Suprapubic skin (tissue), 4 donors: ENCODE measurements at places on chromosomes 13 and 19. TPM values are rescaled to one million over a fixed set of nuclear protein-coding genes. Genes with fewer than 3 reads are reported as not detected.

DNA sequence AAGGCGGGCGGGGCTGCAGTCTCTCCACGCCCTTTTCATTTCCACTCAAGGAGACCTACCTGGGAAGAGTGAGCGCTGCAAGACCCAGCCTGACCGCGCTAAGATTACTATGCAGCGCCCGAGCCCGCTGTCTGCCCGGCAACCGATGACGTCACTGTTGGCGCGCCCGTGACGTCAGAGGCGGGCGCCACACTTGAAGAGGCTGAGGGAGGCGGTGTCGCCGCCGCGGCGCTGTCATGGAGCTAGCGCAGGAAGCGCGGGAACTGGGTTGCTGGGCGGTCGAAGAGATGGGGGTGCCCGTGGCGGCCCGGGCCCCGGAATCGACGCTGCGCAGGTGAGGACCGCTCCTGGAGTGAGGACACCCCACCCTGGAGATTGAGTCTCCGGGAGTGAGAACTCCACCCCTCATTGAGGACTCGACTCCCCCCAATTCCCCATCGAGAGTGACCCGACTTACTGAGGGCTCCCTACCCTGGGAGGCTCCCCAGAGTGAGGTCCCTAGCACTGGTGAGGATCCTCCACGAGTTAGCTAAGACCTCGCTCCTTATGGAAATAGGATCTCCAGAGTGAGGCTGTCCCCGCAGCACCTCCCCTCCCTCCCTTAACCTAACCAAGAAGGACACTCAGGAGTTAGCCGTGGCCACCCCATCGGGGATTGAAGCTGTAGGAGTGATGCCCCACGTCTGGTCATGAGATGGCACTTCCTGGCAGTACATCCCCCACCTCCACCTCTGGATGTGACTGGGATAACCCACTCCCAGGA is at the start of gene HAUS5:
Gene HAUS5 (plus strand): TSS at position 177 of the 763 bp plus-strand sequence. CDS start 60 bp downstream, at position 237.
- peak; percentile 97 for DNase-seq

DNA sequence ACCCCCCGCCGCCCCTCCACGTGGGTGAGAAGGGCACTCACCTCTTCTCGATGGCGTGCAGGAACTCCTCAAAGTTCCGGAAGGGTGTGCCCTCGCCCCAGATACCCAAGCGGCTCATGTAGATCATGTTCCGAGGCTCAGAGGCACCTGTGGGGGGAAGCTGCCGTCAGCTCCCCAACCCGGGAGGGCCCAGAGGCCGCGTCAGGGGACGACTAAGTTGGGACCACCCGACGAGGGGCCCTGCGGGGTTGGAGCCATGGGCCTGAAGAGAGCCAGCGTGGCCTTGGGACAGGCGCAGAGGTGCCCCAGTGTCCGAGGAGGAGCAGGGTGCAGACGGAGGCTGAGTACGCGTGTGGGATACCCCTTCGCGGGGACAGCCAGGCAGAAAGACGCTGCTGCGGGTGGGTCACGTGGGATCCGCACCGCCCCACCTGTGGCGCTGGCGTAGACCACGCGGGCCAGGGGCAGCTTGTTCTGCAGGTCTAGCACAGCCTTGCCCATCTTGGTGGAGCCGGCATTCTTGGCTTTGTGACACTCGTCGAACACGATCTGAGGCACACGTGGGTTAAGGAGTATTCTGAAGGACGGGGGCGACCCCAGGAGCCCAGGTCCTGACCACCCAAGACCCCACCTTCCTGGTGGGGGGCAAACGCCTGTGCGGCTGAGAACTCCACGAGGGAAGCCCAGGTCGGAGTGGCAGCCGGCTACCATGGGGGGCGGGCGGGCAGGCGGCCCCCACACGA is 15.9 kb downstream of the GPX4 start:
- DNase-seq, result no peak

DNA sequence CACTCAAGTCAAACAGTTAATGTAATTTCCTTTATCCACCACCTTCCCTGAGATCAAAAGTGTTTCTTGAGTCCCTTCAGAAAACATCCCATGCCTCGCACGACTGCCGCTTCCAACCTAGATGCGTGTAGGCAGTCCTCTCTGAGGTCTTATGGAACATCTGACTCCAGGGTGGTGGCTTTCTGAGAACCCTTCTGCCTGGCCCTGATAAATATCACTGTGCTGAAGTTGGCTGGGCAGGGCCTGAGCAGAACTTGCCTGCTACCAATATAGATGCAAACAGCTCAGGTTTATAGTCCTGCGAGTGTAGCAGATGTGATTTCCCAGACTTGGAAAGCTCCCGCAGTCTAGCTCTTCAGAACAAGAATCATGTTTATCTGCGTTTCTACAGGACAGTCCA is 61.1 kb upstream of the GPR12 start:
- no peak for DNase-seq

DNA sequence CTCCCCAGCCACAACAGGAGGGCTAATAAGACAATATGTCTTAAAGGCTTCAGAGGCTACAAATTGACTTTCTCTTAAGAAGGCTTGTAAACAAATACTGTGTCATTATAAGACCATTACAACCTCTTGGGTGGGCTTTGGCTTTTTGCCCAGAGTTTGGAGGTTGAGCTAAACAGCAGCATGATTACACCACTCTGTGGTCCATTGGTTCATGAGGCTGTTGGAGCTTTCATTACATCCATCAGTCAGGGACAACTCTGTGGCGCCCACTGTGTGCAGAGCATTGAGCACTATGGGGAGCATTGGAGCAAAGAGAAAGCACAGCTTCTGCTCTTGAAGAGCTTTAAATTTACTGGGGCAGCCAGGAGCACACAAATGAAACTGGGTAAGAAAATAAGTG is 75.9 kb downstream of the TNFSF11 start:
- DNase-seq, result no peak

GRCh38 chr13:40384976-40385857 is 281.2 kb downstream of the FOXO1 start:
- no peak for DNase-seq

DNA sequence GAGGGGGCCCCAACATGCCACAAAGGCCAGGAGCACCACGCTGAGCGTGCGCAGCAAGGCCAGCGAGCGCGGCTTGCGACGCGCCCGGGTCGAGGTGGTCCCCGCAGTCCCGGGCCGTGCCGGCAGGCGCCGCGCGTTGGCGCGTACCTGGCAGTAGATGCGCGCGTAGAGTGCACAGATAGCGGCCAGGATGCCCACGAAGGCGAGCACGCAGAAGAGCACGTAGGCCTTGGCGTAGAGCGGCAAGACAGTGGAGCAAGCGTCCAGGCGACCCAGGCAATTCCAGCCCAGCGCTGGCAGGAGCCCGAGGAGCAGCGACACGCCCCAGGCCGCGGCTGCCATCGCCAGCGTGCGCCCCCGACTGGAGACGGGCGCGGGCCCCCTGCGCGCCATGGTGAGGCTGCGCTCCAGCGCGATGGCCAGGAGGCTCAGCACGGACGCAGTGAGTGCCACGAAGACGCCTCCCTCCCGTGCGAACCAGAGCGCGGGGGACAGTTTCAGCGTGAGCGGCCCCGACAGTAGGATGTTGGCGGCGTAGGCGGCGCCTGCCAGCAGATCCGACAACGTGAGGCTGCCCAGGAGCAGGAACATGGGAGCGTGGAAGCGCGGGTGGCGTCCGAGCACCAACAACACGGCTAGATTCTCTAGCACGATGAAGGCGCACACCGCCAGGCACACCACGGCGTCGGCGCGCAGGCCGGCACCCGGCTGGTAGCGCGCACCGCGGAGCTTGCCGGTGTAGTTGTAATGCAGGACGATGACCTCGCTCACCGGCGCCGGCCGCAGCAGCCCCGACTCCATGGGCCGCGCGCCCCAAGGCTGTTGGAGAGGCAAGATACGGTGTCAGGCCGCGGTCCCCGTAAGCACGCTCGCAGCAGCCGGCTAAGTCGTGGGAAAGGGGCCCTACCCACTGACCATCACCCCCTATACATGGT is 2.8 kb downstream of the S1PR5 start:
- DNase-seq, result no peak

DNA sequence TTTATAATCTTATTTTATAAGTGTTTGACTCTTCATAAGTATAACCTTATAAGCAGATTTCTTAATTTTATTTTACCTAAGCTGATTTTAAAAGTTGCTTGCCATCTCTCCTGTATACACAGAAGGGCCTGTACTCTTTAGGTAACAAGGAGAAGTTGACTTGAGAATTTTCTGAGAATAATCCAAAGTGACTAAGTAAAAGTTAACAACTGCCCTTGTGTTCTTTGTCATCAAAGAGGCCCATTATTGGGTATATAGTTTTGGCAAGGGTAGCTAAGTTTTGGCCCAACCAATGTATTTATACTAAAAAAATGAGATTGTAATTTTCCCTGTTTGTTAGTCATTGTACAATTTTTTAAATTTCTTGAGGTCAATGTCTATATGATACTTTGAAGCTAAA is 3.2 kb downstream of the LCP1 start:
- DNase-seq, result no peak

DNA sequence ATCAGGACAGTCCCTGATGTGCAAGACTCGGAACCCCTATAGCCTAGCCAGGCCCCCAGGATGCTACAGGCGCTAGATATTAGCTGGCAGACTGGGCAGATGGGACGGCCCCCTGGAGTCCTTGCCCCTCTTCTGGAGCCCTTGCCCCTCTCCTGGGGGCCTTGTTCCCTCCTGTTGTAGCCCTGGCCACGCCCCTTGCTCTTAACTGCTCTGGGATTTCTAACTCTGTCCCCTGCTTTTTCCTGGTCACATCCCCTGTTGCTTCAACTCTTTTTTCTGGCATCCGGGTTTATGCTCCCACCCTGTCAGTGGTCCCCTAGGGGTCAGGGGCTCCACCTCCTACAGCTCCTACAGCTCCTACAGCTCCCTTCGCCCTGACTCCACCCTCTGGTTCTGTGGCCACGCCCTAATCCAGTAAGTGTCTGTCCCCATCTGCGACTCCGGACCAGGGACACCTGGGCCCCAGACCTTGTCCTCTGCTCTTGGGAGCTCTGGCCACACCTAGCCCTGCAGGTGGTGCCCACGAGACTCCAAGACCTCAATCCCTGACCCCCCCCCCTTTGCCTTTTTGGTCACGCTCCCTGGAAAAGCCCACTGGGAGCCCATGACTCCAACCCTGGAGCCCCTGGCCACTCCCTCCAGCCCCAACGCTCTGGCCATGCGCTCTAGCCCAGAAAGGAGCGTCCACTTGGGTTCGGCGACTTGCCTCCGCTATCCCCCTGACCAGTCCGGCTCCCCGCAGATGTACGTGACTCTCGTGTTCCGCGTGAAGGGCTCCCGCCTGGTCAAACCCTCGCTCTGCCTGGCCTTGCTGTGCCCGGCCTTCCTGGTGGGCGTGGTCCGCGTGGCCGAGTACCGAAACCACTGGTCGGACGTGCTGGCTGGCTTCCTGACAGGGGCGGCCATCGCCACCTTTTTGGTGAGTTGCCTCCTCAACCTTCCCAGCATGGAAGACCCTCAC is 6.8 kb downstream of the PLPPR2 start:
- no peak for DNase-seq

- DNase-seq, result no peak
Measured at GRCh38 chr19:4014541-4015491, 7.3 kb downstream of the PIAS4 start.

GRCh38 chr19:51124729-51125128 is at the start of gene SIGLEC9:
Gene SIGLEC9 (plus strand): TSS chr19:51124906. CDS start chr19:51124975, 69 bp downstream.
- peak; percentile 82 for DNase-seq

- no peak for DNase-seq
Measured at GRCh38 chr19:19098703-19099632, 35.2 kb downstream of the SLC25A42 start.

DNA sequence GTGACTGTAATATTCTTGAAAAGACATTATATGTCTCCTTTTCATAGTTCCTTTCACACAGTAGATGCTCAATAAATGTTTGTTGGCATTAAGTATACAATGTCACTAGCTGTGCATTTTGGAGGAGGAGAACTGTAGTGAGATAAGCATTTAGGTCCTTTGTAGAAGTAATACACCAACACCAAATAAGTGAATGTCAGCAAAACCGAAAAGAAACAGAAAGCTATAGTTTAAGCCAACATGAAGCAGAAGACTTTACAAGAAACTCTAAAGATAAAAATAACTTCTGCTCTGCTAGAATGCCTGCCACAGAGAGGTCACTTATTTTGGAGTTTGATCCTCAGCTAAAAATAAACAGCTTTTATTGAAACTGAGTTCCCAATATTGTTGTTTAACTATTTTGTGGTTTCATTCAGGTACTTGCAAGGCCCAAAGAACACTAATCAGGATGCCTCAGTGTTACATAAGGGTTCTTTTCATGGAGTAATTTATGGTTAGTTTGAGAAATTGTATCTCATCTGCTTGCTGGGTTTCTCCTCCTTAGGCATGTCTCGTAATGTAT is 86.2 kb downstream of the STARD13 start:
- DNase-seq, result no peak

DNA sequence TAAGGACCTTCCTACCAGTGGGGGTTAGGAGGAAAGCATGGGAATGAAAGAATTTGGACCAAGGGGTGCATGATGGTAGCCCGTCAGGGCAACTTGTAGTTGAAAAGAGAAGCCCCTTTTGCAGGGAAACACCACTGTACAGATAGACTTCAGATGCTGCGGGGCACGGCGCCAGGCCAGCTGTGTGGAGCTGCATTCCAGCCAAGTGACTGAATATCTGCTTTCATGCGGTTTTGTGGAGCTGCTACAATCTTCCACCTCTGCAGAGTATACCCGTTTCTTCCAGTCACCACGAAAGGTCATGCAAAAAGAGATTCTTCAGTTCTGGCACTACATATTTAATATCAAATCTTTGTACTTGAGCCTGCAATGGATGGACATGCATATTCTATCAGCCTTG is 104.7 kb downstream of the RGCC start:
- DNase-seq, result no peak

DNA sequence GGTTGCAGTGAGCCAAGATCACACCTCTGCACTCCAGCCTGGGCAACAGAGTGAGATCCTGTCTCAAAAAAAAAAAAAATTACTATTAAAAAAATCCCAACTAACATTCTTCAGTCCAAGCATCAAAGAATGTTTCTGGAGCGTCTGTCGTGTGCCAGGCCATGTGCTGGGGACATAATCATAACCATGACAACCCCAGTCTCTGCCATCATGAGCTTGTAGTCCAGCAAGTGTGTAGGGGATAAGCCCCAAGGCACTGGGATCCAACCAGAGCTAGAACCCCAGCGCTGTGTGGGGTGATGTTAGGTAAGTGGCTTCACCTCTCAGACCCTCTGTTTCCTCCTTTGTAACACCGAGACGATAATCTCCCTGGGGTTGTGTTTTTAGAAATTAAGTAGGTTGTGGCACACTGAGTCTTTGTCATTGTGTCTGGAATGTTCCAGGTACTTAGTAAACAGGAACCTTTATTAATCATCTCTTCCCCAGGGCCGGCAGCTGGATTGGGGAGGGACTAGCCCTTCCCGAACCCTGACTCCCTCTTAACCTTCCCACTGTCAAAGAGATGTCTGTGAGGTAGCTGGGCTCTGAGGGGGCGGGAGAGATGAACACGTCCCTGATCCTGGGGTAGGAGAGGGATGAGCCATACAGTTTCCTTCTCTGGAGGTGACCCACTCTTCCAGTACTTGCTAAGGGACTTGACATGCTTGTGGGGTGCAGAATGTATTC is 5.2 kb downstream of the ITPKC start:
- DNase-seq, result no peak

- no peak for DNase-seq
Measured at GRCh38 chr19:9128171-9128570, 1.4 kb upstream of the OR7G3 start.

The RCBTB2 gene
- 4.5 TPM for total RNA-seq

The DCT gene
- 39.4 TPM for total RNA-seq

The PSG7 gene
- 0.45 TPM for total RNA-seq

The LRRC63 gene
- total RNA-seq, result not detected

The PRODH2 gene
- not detected for total RNA-seq

The U2AF2 gene
- total RNA-seq, result 82.9 TPM

The AMER2 gene
- 0.05 TPM for total RNA-seq

The PNMA8C gene
- total RNA-seq, result not detected

The WDR88 gene
- total RNA-seq, result not detected

The SSC5D gene
- 0.57 TPM for total RNA-seq

The ARL11 gene
- total RNA-seq, result 0.16 TPM
